ENCODE measurements at places on chromosomes 13 and 19.

GRCh38 chr19:32396046-32396652, 9.4 kb upstream of the DPY19L3 start:
- no peak for ATAC-seq

- ATAC-seq: no peak
Observed at GRCh38 chr13:102792396-102792795, 6.4 kb downstream of the POGLUT2 start.

GRCh38 chr13:60062502-60062901, 101.2 kb downstream of the DIAPH3 start:
- no peak for ATAC-seq

- ATAC-seq: no peak
Observed at GRCh38 chr13:22789916-22790315, 390.9 kb upstream of the SGCG start.

DNA sequence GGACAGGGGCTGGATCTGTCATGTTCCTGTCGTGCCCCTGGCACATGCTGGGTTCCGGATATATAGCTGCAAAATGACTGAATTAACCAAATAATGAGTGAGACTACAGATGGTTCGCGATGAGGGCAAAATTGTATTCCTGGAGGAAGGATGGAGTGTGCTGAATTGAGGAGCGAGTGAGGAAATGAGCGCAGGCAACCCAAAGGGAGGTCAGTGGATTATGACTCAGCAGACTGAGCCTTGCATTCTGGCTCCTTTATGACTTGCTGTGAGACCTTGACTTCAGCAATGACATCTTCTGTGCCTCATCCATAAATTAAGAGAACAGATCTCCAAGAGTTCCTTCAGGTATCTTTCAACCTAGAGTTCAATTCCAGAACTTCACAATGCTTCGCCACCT, 115.0 kb upstream of the CLDN10 start:
- no peak for ATAC-seq

All from SK-N-SH treated with all-trans-retinoic acid at 6 μM for 48 hours (cell line).